Transverse colon (tissue), 4 donors: ENCODE measurements at places on chromosomes 16 and 17. TPM values are rescaled to one million over a fixed set of nuclear protein-coding genes. Genes with fewer than 3 reads are reported as not detected.

DNA sequence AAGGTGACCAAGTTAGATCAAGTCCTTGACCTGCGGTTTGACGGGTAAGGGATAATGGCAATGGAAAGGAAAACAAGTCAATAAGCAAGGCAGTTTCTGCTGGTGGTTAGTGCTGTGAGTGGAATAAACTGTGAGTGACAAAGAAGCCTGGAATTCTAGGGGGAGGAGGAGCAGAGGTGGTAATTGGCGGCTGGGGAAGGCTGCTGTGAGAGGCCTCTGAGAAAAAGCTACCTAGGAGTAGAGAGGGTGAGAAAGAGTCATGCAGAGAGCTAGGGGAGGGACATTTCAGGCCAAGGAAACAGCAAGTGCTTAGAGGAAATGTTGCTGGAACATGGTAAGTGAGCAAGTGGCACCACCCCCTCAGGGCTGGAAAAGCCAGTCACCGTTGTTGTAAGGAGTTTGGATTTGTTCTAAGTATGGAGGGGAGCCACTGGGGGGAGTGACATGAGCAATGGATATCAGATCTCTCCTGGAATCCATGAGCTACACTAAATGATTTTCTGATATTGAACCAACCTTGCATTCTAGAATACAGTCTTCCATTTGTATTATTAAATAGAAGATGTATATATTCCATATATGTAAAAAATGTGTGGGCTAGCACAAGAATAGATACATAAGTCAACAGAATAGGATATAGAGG lies 6.7 kb downstream of the NLRC3 start:
- DNase-seq: no peak

DNA sequence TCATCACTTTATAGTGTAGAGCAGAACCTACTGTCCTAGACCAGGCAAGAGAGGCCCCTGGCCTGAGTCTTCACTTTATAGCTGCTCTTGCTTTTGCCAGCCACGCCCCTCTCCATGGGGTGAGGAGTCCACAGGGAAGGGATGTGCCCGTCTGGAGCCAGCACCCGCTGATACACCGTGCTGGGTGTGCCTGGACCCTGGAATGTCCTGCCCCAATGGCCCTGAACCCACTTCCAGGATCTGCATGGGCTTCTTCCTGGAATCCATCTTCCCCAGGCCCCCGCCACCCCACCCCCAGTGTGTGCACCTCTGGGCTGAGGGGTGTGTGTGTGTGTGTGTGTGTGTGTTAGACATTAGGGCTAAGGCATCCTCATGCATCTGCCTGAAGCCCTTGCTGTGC lies 44.9 kb downstream of the MEOX1 start:
- DNase-seq: peak; percentile 46

DNA sequence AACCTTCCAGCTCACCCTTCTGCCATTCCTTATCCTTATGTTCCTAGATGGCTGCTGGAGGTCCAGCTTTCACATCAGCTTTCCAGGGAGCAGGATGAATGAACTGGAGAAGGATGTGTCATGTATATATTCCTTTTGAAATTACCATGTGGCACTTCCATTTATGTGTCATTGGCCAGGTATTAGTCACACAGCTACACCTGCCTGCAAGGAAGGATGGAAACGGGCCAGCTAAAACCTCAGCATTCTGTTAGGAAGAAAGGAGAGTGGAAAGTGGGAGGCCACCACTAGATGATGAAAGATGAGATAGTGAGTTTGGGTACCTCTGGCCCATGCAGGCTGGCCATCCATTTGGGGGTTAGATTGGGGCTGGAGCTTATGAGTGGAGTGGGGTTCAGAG lies 67.5 kb downstream of the KSR1 start:
- DNase-seq: no peak

DNA sequence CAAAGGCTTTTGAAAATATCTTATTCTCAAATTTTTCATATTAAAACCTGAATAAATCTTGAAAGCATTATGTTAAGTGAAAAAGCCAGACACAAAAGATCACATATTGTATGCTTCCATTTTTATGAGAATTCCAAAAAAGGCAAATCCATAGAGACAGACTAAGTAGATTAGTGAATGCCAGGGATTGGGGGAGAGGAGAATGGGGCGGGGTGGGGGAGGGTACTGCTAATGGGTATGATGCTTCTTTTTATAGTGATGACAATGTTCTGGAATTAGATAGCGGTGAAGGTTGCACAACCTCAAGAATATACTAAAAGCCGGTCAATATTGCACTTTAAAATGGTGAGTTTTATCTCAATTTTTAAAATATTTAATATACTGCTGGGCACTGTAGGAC lies 44.0 kb downstream of the XPO6 start:
- DNase-seq: no peak

DNA sequence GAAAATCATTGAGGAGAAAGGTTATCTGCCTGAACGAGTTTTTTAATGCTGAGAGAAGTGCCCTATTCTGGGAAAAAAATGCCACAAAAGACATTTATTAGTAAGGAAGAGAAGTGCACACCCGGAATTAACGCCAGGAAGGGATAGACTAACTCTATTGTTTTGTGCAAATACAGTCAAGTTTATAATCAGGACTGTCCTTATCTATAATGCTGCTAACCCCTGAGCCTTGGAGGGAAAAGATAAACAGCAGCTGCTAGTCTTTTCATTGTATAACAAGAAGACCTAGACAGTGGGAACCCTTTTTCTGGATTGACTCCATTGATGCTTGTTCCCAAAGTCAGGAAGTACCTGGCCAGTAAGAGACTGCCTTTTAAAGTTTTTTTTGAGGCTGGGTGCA lies 26.5 kb downstream of the BCAS3 start:
- DNase-seq: no peak

DNA sequence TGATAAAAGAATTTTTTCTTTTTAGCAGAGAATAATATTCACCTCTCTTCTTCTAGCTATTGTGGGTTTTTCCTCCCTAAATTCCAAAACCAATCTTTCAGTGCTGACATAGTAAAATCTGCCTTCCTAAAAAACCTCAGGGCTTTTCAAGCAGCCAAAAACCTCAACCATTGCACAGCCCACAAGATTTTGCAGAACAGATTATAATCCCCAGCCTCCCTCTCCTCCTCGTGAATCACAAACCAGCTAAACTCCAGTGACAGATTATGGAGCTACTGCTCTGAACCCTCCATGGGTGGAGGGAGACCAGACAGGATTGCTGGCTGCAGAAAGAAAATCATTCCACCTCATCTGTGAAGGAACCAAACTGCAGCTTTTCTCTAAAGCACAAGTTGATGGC lies 341.6 kb downstream of the SOX9 start:
- DNase-seq: no peak

- DNase-seq: no peak
Measured at GRCh38 chr17:59002848-59003247, 103.8 kb downstream of the TRIM37 start.

- no peak for DNase-seq
Measured at GRCh38 chr16:10103118-10103517, 79.1 kb downstream of the GRIN2A start.

DNA sequence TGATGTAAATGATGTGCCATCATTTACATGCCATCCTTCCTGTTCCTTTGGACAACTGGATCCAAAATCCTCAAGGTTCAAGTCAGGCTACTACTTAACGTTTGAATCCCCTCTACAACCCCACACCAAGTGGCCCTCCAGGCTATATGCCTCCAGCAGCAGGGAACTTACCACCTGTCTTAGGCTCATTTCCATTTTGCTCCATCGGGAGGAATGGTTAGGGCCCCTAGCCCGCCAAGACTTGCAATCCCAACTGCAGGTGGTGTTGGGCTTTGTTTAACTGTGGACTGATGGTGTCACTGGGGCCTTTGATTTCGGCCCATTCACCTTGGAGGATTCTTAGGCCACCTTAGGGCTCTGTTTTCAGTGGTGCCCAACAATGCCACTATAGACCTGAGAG lies 9.7 kb downstream of the HNF1B start:
- DNase-seq: no peak

DNA sequence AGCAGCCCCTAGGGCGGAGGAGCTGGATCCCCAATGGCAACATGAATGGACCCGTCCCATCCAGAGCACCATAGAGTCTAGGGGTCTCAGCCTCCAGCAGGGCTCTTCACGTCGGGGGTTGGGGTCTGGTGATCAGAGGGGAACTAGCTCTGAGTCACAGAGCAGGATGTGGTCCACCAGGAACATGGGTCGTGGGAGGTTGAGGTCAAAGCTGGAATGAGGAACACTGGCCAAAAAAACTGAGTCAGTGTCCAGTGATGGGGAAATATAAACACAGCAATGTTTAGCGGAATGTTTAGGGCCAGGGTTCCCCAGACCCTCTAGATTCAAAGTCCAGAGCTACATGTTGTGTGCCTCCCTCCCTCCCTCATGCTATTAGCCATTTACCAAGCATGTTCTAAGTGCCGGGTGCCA lies 79.1 kb upstream of the C16orf82 start:
- peak; percentile 7 for DNase-seq

GRCh38 chr16:11198828-11199227 lies 57.2 kb downstream of the SOCS1 start:
- DNase-seq: peak; percentile 81

DNA sequence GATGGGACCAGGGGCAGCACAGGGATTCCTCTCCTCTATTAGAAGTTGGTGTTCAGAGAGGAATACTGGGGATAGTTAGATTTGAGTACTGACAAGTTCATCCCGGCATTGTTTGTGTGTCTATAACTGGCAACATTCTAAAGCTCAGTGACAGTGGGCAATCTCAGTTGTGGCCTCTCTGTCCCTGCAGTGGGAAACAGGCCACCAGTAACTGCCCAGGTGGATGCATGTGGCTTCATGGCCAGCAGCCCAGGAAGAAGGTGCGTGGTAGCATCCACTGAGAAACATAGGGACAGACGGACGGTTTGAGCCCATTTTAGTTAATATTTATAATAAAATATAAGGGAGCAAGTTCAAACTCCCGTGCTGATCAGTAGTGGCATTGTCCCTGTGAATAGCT lies 51.5 kb downstream of the B9D1 start:
- no peak for DNase-seq

The SMARCD2 gene
- total RNA-seq: 130 TPM

The SOST gene
- not detected for total RNA-seq

The LRRC37A gene
- 1.1 TPM for total RNA-seq
